ENCODE measurements at places on chromosomes 3 and 15. TPM values are rescaled to one million over a fixed set of nuclear protein-coding genes. Genes with fewer than 3 reads are reported as not detected.

The STAG1 gene
- 19.3 TPM for total RNA-seq

The GPR87 gene
- total RNA-seq = 0.17 TPM

The IL16 gene
- total RNA-seq = 0.34 TPM

The GOLGA8R gene
- total RNA-seq = 0.30 TPM

The TGM4 gene
- 0.15 TPM for total RNA-seq

The SERP1 gene
- 211 TPM for total RNA-seq

The MESP2 gene
- total RNA-seq = 1.3 TPM

The KY gene
- total RNA-seq = not detected

The TRH gene
- total RNA-seq = not detected

The TUSC7 gene
- not detected for total RNA-seq

The ROPN1 gene
- not detected for total RNA-seq

The DZIP1L gene
- 13.6 TPM for total RNA-seq

The ASB14 gene
- not detected for total RNA-seq

The ANKRD63 gene
- not detected for total RNA-seq

The RYK gene
- total RNA-seq = 57.8 TPM

The WNT7A gene
- total RNA-seq = not detected

The FAM227B gene
- 3.4 TPM for total RNA-seq

The CLDN16 gene
- not detected for total RNA-seq

The ACKR2 gene
- total RNA-seq = under 0.01 TPM

The WDR5B gene
- 3.7 TPM for total RNA-seq

The MST1R gene
- 0.50 TPM for total RNA-seq

The FAM174B gene
- total RNA-seq = 0.84 TPM

The FETUB gene
- total RNA-seq = not detected

The COL7A1 gene
- 29.3 TPM for total RNA-seq

The CRTC3 gene
- total RNA-seq = 9.2 TPM

The GP9 gene
- total RNA-seq = not detected

The SPATA12 gene
- total RNA-seq = under 0.01 TPM

The CD200R1 gene
- not detected for total RNA-seq

The EXOG gene
- 7.0 TPM for total RNA-seq

The TGM5 gene
- not detected for total RNA-seq

Data from bronchus fibroblast of lung (primary cell).